ENCODE measurements at places on chromosomes 11 and 22. TPM values are rescaled to one million over a fixed set of nuclear protein-coding genes. Genes with fewer than 3 reads are reported as not detected.

RNF141 gene
- total RNA-seq = 38.6 TPM

HTR3A gene
- total RNA-seq = not detected

ESAM gene
- 0.37 TPM for total RNA-seq

LRRC10B gene
- 0.09 TPM for total RNA-seq

TUBA8 gene
- not detected for total RNA-seq

FAT3 gene
- total RNA-seq = 2.0 TPM

All from smooth muscle cell of the umbilical artery (primary cell).